GM04504 (cell line): ENCODE measurements at places on chromosomes 7 and 10.

DNA sequence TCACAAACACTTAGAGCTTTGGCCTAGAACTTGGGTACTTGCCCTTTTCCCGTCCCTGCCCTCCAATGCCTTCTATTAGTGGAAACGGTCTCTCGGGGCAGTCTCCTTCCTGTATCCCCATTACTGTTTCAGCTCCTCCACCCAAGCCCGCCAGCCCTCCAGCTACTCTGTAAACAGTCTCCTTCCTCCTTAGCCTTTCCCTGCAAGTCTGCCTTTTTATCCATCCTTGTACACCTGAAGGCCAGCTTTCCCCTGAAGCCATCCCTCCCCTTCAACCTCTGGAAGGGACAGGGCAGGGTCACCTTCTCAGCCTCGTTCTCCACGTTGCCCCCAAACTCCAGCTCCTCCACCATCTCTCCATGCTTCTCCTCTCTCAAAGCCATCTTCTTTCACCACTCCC lies 108.1 kb upstream of the ZNF746 start:
- DNase-seq = no peak

GRCh38 chr7:22782616-22783232 lies 39.9 kb downstream of the TOMM7 start:
- no peak for DNase-seq

GRCh38 chr10:100790761-100791208 lies 45.4 kb downstream of the PAX2 start:
- no peak for DNase-seq

GRCh38 chr10:95756809-95757684 lies 1.1 kb downstream of the ENTPD1 start:
- no peak for DNase-seq

- DNase-seq = no peak
Observed at GRCh38 chr10:97279121-97279815, 13.2 kb downstream of the ARHGAP19 start.
